ENCODE measurements at places on chromosomes 2 and 18.

DNA sequence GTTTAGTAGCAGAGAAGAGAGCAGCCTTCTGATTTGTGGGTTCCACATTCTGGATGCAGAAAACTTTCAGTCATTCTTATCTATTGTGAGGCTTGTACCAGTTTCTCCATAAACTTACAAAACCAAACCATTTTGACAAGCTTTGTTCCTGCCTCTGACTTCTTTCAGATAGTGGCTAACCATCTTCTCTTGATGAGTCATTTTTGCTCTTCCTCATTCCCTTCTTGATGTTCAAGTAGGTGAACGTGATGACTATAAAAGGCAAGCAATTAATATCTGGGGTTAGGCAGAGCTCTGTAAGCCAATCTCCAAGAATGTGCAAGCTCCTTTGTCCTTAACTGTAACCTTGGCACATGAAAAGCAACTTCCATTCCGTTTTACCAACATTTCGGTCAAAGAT lies 2083.1 kb upstream of the PIK3C3 start:
- DNase-seq: no peak

- no peak for DNase-seq
Measured at GRCh38 chr2:143251681-143252080, 122.5 kb downstream of the ARHGAP15 start.

- DNase-seq: no peak
Measured at GRCh38 chr18:7561909-7562460, 5.1 kb upstream of the PTPRM start.

GRCh38 chr2:15547115-15547876 lies 13.8 kb downstream of the NBAS start:
- DNase-seq: peak; percentile 24

DNA sequence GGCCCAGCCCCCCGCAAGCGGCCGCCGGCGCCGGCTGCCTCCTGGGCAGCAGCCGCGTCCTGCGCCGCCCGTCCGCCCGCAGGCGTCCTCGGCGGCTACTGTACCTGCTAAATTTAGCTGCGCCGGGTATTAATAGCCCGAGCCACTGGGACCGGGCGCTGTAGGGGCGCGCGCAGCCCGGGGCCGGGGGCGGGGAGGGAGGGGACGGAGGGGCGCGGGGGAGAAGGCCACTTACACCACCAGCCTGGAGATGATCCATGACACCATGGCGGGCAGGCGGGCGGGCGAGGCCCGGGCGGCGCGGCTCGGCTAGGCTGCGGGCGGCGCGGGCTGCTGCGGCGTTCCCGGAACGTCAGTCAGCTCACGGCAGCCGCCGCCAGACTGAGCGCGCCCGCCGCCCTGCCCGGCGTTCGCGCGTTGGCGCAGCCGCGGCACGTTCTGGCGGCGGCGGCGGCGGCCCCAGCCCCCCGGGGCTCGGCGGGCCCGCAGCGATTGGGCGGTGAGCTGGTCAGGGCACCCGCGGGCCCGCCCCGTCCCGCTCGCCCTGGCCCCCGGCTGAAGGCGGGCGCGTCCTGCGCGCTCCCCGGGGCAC lies at the start of gene REEP1:
TSS of gene REEP1 (minus strand) at position 383 of the 592 bp plus-strand sequence. CDS start at position 267, 116 bp downstream.
- no peak for DNase-seq
